HS-5 (cell line): ENCODE measurements at places on chromosomes 6 and 20.

GRCh38 chr6:147567141-147567805 lies 58.8 kb downstream of the SAMD5 start:
- DNase-seq, result no peak

DNA sequence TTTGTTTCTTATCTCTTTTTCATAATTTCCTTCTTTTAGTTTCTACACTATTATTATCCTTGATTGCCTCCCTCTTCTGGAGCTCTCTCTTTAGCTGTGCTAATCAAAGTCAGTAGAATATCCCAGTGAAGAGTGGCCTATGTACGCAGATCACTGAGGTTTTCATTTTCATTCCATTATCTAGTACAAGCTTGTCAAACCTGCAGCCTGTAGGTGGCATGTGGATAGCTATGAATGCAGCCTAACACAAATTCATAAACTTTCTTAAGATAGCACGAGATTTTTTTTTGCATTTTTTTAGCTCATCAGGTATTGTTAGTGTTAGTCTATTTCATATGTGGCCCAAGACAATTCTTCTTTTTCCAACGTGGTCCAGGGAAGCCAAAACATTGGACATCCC lies 825.7 kb upstream of the MAP3K7 start:
- no peak for DNase-seq

DNA sequence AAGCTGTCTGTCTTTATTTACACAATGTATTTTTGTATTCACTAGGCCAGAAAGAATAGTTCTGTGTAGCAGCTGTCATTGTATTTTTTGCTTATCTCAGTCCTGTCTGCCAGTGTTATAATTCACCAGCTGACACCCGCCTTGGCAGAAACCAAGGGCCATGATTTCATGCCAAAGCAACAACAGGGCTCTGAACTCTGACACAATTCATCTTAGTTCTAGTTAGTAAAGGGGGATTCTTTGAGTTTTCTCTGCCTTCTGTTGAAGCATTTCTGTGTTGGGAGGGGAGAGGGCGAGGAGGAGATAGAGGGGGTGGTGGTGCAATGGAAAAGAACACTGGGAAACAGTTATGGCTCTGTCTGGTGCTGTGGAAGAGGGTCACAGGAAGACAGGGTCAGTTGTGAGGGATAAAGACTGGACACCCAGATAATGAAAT lies 684.6 kb upstream of the MARCKS start:
- no peak for DNase-seq

DNA sequence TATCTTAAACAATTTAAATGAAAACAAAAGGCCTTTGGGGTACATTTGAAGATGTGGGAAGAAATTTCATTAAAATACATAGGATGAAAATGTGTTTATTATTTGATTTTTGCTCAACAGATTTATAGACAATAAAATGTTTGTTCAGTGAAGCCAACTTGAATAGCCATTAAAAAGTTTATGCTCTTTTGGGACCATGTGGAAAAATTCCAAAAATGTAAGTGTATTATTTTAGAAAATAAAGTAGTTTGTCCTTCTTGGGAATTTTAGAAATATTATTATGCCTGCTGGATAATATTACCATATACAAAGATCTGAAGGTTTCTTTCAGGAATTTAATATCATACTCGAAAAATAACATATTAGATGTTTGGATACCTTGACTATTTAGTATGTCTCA lies 131.3 kb downstream of the EPM2A start:
- DNase-seq, result no peak

DNA sequence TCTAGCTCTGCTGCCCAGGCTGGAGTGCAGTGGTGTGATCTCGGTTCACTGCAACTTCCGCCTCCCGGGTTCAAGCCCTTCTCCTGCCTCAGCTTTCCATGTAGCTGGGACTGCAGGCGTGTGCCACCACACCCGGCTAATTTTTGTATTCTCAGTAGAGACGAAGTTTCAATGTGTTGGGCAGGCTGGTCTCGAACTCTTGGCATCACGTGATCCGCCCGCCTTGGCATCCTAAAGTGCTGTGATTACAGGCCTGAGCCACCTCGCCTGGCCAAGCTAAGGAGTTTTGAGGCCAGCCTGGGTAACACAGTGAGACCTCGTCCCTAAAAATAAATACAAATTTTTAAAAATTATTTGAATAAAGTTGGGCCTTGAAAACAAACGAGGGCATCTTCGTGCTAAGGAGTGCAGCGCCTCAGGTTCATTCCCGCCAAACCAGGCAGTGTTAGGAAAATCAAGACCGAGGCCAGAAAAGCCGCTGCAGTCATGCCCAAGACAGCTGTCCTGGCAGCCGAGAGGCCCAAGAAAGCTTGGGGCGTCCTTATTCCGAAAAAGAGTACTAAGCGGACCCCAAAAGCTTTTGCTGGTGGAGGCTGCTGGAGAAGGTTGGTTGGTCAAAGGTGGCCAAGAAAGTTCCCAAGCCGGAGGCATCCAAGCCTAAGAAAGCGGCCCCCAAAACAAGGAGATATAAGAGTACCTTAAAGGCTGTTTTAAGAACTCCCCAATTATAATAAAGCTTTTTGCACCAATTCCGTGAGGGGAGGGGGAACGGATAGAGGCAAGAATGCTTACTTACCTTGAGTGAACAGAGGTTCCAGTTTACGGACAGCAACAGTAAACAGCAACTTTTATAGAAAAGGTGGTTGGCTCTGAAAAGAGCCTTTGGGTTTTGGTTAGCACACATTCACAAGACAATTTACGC lies 109.0 kb downstream of the HFE start:
- DNase-seq, result no peak

DNA sequence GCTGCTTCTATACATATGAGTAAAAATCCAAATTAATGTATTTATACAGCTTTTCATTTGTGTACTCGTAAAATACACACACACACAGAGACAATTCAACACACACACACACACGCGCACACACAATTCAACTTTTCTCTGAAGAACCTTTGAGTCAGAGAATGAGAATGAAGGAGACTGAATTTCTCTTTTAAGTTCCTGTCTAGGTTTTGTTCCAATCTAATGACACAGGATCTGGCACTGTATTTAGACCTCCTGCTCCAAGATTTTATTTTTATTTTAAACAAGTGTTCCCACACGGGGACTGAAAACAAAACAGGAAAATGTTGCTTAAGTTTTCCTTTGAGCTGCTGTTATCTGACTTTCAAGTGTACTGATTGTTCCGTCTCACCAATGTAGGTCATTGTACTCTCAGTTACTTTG lies 250.8 kb downstream of the LAMA2 start:
- DNase-seq, result no peak

DNA sequence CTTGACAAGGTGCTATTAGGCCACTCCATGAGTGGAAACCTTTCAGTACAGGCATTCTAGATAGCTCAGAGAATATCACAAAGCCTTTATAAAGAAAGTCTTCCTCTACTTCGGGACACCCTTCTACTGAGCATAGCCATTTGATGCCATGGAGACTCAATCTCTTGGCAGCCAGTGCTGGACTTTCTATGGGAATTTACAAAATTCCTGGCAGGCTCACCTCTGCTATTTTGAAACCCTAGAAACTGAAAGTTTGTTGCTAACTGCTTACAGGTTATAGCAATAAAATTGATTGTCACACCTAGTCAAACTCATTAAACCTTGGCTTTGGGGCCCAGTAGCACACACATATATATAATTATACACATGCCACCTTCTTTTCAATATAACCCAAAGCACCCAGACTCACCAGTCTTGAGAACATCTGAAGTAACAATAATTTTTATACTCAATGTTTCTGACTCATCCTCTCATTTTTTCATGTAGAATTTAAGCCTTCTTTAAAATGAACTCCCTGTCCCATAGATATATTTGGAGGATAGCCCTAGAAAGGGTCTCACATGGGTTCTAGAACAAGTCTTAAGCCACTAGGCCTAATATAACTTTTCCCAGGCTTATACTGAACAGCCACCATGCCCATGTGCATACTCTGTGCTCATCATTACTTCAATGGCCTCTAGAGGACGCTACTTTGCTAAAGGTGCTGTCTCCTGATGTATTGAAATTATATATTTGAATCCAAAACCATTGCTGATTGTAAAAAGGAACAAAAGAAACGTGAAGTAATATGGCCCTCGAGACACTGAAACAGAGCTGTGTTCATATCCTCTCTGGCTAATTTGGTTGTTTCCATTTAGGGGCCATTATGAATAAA lies 368.1 kb upstream of the MARCKS start:
- no peak for DNase-seq

DNA sequence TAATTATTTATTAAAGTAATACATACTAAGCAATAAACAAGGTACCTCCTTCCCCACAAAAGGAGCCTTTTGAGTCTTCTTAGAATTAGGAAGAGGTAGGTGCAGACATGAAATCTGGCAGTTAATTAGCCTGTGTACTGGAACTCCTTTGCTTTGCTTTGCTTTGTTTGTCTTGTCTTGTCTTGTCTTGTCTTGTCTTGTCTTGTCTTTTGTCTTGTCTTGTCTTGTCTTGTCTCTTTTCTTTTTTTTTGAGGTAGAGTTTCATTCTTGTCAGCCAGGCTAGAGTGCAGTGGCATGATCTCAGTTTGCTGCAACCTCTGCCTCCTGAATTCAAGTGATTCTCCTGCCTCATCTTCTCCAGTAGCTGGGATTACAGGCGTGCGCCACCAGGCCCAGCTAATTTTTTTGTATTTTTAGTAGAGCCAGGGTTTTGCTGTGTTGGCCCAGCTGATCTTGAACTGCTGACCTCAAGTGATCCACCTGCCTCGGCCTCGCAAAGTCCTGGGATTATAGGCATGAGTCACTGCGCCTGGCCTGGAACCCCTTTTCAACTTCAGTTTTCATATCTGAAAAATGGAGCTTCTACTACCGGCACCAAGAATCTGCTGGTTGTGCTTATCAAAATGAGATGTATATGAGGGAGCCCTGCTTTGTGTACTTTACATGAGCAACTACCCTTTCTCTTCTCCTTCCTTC lies 301.2 kb downstream of the CDKAL1 start:
- no peak for DNase-seq

DNA sequence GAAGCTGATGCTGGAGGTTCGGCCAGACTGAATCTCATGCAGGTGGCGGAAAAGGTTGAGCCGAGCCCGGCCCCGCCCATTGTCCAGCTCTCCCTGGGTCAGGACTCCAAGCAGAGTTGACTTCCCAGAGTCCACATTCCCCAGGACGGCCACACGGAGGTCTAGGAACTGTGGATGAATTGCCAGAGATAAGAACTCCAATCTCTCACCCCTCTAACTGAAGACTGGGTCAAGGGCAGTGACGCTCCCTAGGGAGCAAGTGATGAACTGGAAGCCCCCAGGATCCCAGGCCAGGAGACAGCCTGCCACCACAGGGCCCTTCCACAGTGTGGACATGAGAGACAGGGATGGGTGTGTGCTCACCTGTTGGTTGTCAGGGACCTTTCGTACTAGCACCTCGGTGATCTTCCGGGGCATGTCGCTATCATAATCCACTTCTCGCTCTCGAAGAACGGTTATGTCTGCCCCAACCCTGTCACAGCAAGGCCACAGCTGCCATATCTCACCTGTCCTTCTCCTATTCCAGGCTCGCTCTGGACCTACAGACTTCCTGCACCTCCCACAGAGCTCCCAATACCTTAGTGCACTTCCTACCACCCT lies 3.6 kb downstream of the GTPBP2 start:
- DNase-seq, result no peak

GRCh38 chr6:140040396-140040795 lies 665.9 kb upstream of the CITED2 start:
- no peak for DNase-seq
